ENCODE measurements at places on chromosomes 16 and 17.

DNA sequence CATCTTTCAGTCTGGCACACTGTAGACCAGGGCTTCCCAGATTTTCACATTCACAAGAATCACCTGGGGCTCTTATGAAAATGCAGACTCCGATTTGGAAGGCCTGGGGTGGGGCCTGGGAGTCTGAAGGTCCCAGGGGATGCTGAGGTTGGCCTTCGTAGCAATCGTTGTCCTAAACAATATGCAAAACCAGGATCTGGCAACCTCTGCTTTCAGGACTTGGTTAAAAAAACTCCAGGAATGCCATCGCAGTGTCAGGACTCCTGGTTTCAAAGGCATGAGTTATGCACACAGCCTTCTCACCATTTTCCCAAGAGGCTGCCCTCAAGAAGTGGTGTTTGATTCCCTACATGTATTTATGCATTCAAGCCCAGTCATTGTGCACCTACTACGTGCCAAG is 6.7 kb downstream of the CLEC19A start:
- DNase-seq = no peak

- DNase-seq = no peak
Measured at GRCh38 chr17:81868674-81869220, 2.4 kb downstream of the ARHGDIA start.

- DNase-seq = no peak
Measured at GRCh38 chr16:13348416-13348815, 447.0 kb downstream of the SHISA9 start.

DNA sequence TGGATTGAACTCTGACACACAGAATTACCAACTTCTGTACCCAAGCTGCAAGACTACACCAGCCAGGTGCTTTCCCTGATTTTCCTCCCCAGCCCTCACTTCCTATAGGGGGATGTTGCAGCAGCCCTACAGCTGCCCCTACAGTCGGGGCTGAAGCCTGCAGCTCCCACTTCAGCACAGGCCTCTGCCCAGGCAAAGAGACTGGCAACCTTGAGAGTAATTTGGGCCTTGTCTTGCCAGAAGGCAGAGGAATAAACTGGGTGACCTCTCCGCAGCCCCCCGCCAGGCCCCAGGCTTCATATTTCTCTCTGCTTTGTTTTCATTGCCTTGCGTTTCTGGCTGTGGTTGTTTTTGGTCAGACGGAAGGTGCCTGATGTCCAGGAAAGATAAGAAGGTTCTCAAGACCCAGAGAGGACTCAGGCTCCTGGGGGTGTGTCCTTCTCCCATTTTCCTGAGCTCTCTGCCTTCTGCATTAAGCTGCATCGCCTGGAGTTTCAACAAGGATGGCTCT is 32.0 kb downstream of the SLC6A4 start:
- no peak for DNase-seq

GRCh38 chr16:84660973-84661372 is 12.7 kb downstream of the KLHL36 start:
- no peak for DNase-seq

DNA sequence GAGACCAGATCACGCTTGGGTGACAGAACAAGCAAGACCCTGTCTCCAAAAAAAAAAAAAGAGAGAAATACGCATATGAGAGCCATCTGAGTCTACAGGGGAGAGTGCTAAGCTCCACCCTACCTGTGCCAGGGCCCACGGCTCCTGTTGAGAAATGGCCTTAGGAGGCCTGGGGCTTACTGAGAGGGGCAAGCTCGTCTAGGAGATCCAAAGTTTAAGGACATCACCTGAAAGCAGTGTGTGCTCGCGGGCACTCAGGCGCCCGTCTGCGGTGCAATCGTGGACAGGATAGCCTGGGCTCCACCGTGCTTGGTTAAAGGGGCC is 14.5 kb upstream of the BAIAP2 start:
- DNase-seq = no peak

GRCh38 chr17:8732406-8733085 is 12.1 kb downstream of the CCDC42 start:
- DNase-seq = no peak

DNA sequence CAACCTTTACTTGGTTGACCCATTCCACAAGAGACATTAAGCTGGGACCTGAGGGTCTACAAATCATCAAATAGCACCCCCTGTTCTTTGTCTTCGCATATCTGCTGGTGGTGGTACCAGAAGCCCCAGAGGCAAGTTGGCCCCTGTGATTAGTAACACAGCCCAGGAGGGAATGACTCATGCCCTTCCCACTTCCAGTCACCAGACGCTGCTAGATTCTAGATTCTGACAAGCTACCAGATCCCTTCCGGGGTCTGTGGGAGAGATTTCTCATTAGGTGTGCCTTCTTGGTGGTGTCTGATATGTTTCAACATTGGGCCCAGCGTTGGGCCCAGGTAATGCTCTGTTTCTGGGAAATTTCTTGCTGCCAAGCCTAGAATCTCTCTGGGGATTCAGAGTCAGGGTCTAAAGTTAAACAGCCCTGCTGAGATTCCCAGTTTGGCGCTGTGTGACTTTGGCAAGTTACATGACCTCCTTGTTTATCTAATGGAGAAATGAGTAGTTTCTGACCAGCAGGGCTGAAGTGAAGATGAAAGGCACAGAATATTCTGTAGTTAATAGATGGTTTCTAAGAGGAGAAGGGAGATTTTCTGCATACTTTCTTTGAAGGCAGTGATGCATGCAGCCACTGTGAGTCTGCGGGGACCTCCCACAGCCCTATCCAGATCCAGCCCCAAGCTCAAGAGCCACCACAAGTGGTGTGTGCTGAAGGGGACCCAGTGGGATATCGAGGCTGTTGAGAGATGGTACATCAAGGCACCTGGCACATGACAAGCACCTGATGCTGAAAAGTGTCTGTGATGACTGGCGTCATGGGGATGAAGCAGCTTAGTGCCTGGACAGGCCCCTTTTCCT is 3.9 kb downstream of the TRPV2 start:
- DNase-seq = no peak

GRCh38 chr16:2429771-2430663 is 770 bp downstream of the CCNF start:
- no peak for DNase-seq

DNA sequence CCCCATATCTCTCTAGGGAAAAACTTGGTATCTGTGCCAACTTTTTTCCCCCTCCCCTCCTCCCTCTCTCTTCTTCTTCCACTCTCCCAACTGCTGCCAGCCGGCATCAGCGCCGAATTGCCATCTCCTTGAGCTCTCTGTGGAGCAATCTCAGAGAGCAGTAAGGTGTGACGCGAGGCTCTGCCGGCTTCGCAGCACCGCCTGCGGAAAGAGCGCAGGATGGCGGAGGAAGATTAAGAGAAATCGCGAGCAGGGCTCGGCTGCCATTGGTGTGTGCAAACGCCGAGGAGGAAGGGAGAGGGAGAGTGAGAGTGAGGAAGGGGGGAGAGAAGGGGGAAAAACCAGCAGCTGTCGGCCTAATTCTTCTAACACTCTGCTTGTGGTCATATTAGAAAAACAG is 44.2 kb downstream of the NEUROD2 start:
- DNase-seq = no peak

DNA sequence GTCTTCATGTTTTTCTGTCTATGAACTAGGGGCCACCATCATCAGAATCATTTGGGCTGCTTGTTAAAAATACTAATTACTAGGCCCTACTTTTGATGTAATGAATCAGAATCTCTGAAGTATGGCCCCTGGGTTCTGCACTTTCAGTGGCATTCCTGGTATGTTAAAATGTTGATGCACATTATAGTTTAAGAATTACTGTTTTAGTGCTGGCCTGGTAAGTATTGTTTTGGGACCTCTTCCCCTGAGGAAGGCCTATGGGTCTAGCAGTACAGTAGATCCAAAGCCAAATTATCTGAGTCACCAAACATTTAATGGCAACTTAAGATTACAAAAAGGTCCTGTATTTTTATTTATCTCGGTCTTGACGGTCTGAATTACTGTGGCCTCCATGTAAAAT is 58.8 kb downstream of the AP2B1 start:
- DNase-seq = no peak

- DNase-seq = no peak
Measured at GRCh38 chr16:23528644-23529310, 18.5 kb upstream of the GGA2 start.

- DNase-seq = no peak
Measured at GRCh38 chr16:11064202-11064540, 119.8 kb downstream of the CLEC16A start.

GRCh38 chr17:10186771-10187410 is 11.5 kb downstream of the GAS7 start:
- no peak for DNase-seq

GRCh38 chr16:2486645-2487516 is 12.0 kb downstream of the TBC1D24 start:
- DNase-seq = no peak

DNA sequence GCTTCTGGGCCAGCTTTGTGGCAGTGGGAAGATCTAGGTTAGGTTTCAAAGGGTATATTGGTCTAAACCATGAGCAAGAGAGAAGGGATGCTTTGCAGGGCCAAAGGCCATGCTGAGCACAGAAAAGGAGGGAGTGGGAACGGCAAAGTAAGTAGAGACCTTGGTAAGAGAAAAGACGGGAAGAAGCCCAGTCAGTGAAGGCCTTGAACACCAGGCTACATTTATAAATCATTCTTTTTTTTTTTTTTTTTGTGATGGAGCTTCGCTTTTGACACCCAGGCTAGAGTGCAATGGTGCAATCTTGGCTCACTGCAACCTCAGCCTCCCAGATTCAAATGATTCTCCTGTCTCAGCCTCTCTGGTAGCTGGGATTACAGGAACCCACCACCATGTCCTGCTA is 18.1 kb downstream of the TOM1L2 start:
- no peak for DNase-seq

DNA sequence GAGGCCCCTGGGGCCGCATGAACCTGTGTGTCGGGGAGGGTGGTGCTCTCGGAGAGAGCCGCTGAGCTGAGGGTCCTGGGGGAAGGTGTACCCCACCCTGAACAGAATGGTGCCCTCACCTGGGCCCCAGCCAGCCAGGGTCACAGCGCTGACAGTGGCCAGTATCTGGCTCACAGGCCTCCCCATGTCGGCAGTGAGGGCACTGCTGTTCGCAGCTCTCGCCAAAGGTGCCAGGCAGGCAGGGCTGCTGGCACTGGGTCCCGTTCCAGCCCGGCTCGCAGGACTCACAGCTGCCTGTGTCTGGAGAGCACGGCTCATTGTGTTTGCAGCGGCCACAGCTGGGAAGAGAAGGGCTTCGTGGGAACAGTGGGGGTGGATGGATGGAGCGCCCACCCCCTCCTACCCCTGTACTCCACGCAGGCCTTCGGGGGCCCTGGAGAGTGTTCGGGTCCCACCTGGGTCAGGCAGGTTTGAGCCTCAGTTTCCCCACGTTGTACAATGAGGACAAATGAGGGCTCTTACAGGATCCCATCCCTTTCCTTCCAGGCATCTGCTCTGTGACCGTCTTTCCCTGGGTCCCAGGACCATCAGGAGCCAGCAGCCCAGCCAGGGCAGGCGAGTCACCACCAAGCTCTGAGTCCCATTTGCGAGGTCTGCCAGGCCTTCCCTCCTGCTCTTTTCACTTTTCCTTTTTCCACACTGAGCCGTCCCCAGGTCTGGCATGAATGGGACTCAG is 5.0 kb downstream of the SCARF1 start:
- DNase-seq = no peak

DNA sequence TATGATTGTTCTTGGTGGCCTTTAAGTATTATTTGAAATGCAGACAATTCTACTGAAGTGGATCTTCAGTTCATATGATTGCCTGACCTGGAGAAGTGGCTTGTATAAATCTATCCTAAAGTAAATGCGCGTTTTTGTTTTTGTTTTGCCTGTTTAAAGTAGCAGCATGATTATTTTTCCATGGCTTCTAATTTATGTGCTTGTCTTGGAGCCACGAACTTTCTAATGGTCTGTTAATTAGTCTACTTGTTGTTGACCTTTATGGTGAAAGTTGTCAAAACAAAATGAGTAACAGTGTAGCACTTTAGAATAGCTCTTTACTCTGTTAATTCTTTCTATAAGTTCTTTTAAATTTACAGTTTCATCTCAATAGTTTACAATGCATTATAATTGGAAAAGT is 1.7 kb downstream of the PRKAR1A start:
- DNase-seq = no peak

- DNase-seq = peak; percentile 26
Measured at GRCh38 chr17:45311760-45312476, 4.9 kb downstream of the MAP3K14 start.

- DNase-seq = no peak
Measured at GRCh38 chr17:4389079-4389478, 22.6 kb upstream of the UBE2G1 start.

DNA sequence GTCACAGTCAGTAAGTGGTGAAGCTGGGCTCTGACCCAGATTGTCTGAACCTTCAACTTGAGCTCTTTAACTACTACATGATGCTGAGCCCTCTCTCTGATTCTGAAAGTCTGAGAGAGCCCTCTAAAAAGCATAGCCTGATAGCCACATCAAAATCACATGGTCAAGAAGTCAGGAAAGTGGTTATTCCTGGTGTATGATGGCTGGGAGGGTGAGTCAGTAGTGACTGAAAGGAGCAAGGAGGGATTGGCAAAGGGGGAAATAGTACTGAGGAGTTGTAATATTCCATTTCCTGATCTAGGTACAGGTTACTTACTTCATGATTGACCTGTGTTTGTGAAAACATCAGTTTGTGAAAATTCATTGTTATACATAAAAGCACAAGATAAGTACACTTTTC is 89.1 kb downstream of the SSH2 start:
- no peak for DNase-seq

DNA sequence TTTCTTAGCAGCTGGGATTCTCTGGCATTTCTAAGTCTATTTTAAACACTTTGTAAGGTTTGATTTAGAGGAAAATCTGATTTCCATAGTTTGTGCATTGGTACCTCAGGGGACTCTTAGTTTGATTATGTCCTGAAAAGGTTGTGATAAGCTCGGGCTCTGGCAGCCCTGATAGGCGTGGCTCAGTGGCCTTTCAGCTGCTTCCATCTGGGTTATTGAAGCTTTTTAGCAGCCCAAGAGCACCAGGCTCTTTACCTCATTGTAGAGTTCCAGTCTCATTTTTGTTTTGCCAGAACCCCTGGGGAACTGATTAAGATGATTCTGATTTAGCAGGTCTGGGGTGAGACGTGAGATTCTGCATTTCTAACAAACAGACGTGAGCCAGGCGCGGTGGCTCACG is 412.3 kb downstream of the XYLT1 start:
- no peak for DNase-seq

DNA sequence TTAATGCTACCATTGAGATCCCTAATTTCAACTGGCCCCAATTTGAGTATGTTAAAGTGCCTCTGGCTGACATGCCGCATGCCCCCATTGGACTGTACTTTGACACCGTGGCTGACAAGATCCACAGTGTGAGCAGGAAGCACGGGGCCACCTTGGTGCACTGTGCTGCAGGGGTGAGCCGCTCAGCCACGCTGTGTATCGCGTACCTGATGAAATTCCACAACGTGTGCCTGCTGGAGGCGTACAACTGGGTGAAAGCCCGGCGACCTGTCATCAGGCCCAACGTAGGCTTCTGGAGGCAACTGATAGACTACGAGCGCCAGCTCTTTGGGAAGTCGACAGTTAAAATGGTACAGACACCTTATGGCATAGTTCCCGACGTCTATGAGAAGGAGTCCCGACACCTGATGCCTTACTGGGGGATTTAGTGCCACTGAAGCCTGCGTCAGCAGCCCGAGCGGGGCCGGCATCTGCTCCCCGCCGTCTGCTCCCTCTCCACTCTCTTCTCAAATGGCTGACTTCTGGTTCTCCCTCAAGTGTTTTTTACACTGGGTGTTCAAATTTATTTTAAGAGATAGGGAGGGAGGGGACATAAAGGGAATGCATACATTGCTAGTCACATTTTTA is 22.9 kb downstream of the DUSP14 start:
- no peak for DNase-seq

Measured in HuH-7.5 (cell line).